SK-N-DZ (cell line): ENCODE measurements at places on chromosomes 6 and 20.

- peak; percentile 72 for DNase-seq
Observed at GRCh38 chr6:71886184-71887005, at the start of gene RIMS1. RIMS1 (plus strand) TSS chr6:71886550; CDS start chr6:71887024, 474 bp downstream.

- DNase-seq, result no peak
Observed at GRCh38 chr6:17100806-17101205, 1.0 kb upstream of the STMND1 start.

DNA sequence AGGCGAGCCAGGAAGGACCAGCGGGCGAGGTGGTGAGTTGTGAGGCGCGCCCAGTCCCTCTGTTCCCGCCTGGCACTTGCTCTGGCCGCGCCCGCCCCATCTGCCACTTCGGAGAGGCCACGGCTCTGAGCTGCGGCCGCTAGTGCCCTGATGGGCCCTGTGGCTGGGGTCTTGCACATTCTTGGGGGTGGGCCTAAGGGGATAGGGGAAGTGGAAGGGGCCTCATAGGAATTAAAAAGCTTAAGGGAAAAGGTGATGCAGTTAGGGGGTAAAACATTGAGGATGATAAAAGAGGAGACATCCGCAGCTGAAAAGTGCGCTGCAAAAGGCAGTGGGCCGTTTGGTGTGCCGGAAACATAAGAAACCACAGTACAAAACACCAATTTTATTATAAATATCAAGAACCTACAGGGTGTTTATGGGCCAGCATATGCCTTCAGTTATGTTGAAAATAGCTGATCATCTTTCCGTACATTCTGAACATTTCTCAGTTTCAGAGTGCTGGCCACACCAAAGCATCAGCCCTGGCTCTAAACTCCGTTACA, 1.1 kb upstream of the PSMB8 start:
- DNase-seq, result no peak

GRCh38 chr20:61734733-61735502, 330.8 kb downstream of the TAF4 start:
- DNase-seq, result no peak

GRCh38 chr20:17956099-17956685, 12.4 kb downstream of the SNX5 start:
- DNase-seq, result no peak

DNA sequence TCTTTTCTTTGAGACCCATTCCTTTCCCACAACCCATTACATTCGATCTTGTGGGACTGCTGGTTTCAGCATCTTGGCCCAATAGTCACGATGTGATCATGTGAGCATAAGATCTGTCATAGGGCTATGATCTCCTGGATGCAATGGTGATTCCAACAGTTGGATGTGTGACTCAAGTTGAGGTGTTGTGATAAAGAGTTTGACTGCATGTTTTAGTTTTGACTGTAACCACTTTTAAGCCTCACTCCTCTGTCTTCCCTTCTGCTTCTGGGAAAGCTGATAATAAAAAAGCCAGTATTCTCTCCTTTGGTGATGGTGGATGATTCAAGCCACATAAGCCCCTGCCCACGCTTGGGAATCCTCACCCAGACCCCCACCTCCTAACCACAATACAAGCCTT, 117.0 kb upstream of the ASCC3 start:
- no peak for DNase-seq

DNA sequence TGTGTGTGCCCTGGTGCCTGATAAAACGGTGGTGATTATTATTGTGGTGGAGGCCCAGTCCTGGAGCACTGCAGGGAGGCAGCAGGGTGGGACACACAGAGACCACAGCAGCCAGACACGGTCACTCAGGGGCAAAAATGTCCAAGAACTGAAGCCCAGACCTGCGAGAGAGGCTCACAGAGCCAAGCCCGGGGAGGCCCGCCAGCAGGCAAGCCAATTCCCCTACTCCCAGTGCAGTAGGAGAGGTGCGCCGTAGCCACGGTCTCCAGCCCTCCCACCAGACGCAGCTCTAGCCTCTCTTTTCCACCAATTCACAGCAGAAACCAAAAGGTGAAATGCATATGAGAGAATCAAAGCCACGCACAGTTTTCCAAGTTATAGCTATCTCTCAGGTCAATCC, 179.4 kb upstream of the TAB2 start:
- DNase-seq, result no peak

GRCh38 chr20:64092258-64093012, 8.2 kb upstream of the LKAAEAR1 start:
- DNase-seq, result peak; percentile 67

DNA sequence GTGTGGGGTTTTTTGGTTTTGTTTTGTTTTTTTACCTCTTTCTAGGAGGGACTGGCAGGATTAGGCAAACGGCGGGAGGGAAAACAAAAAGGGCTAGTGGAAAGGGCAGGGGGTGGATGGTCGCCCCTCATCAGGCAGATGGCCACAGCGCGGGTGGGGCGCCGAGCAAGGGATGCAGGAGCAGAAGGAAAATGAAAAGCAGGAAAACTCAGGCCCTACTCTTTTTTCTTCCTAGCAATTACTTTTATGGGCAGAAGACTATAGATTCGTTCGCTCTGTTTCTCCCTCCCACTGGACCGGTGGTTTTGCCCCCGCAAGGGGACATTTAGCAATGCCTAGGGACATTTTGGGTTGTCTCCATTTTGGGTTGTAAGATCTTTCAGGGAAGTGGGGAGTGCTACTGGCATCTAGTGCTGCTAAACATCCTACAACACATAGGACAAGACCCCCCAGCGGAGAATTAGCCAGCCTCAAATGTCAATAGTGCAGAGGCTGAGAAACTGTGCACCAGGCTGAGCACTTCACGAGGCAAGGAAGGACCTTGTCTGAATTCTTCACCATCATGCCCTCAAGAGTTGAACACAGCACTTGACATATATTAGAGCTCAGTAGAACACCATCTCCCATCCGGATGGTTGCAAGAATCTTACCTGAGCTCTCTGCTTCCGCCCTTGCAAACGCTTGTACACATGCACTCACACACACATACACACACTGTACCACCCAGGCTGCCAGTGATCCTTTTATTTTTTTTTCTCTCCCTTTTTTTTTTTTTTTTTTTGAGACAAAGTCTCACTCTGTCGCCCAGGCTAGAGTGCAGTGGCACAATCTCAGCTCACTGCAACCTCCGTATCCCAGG, 4.8 kb upstream of the ZMYND8 start:
- DNase-seq, result no peak

GRCh38 chr20:50027611-50028105, 44.9 kb downstream of the SNAI1 start:
- DNase-seq, result no peak

DNA sequence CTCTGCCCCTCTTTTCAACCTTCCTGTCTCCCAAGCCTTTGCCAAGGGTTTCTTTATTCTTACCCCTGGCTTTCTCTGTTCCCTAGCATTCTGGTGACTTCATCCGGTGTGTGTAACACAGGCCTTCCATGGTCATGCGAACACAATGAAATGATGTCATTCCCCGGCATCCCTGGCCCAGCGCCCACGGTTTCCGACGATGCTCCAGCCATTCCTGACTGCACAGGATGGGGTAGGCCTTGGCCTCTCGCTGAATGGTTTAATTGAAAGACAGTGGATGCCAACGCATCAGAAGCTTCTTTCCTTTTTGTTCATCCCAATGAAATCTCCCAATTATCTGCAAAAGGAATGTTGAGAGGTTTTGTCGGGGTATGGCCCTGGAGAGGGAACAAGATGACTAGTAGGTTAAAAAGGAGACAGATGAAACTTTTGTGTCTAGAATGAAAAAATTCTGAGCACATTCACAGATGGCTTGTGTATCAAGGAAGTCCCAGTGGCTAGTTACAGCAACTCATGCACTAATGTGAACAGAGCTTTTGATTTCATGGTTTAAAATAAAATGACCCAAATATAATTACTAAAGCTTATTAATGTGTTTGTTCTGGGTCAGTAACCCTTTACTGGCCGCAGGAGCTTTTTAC, 655.0 kb downstream of the QKI start:
- DNase-seq, result no peak

- DNase-seq, result no peak
Observed at GRCh38 chr6:149681209-149681608, 32.7 kb upstream of the KATNA1 start.

- DNase-seq, result no peak
Observed at GRCh38 chr20:1918491-1919165, 23.4 kb downstream of the SIRPA start.

DNA sequence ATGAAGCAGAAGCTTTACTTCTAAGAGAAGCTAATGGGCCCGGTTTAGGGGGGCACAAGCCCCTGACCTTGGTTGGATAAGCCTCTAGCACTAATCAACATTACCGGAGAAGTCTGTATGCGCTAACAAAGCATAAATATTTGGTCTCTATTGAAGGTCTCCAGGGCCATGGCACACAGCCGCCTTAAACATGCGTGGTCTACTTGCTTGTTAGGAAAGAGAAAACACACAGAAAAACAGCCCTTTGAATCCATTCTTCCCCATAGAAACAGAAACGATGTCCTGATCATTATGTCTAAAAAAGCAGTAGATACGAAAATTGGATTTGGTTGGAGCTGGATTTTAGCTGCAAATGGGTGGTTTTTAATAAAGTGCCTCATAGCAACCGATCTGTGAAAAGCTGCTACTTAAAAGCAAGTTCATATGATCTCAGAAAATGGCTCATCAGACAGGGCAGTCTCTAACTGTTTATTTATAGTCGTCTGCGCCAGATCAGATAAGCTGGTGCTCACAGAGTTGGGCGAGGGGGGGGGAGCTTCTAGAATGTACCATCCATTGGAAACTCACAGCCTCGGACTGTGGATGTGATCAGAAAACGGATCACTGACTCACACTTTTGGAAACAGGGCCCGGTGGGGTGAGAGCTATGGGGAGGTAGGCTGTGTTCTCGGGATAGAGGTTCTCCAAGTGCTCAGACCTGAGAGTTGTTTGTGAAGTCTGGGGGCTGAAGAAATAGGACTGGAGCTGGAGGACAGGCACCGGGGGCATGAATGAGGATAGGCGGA, 35.3 kb upstream of the APCDD1L start:
- DNase-seq, result no peak

DNA sequence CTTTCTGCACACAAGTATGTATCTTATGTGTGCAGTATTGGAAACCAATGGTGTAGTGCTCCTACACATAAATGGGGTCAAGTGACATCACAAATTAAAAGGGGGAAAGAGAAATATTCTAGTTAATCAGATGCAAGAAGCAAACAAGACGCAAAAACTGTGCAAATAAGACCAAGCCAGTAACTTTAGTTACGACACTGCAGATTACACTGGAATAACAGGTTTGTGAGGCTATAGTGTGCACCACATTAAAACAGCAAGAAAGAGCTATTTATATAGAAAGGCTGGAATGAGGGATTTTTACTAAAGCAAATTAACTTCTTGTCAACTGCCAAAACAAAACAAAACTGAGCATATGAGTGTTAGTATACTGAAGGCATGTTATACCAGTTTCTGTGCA, 45.8 kb downstream of the NR2E1 start:
- DNase-seq, result no peak

GRCh38 chr20:17743677-17744076, 43.9 kb downstream of the BANF2 start:
- no peak for DNase-seq

GRCh38 chr6:148682252-148682651, 64.6 kb upstream of the UST start:
- DNase-seq, result no peak

DNA sequence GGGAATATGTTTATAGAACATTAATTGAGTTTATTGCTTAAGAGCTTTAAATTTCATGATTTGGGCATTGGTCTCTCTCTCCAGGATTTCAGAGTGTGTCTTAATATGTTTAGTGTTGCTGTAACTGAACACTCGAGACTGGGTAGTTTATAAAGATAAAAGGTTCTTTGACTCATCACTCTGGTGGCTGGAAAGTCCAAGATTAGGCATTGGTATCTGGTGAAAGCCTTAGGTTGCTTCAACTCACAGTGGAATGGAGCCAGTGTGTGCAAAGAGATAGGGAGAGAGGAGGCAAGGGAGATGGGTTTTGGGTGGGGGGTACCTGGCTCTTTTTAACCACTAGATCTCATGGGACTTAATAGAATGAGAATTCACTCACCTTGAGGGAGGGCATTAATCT, 35.6 kb upstream of the DTNBP1 start:
- DNase-seq, result no peak
